A549 treated with CpdA at 1 μM for 4 hours (cell line): ENCODE measurements at places on chromosomes 6 and 20. TPM values are rescaled to one million over a fixed set of nuclear protein-coding genes. Genes with fewer than 3 reads are reported as not detected.

Gene LINC00237
- total RNA-seq = not detected in 5 replicates

Gene FAM162B
- total RNA-seq = not detected in 5 replicates

Gene PRR18
- total RNA-seq = 0.11 to 0.25 TPM (median 0.17 TPM) in 5 replicates

Gene UBE2C
- 235 to 274 TPM (median 255 TPM) in 5 replicates for total RNA-seq

Gene TOMM6
- total RNA-seq = 286 to 319 TPM (median 299 TPM) in 5 replicates

Gene KIF25
- 0.07 to 0.15 TPM in 2 of 5 replicates, not detected in the others for total RNA-seq

Gene HEY2
- 0.06 TPM in 1 of 5 replicates, not detected in the others for total RNA-seq

Gene SNX3
- 71.3 to 115 TPM (median 112 TPM) in 5 replicates for total RNA-seq

Gene SLC17A2
- total RNA-seq = not detected in 5 replicates

Gene TBPL1
- total RNA-seq = 24.3 to 27.8 TPM (median 26.0 TPM) in 5 replicates

Gene LY6G6F
- total RNA-seq = not detected in 5 replicates

Gene HLA-DPA1
- total RNA-seq = not detected in 5 replicates

Gene BTN1A1
- total RNA-seq = 0.06 TPM in 1 of 5 replicates, not detected in the others
